Activated T-cell treated with anti-CD3 and anti-CD28 coated beads for 4 hours (primary cell): ENCODE measurements at places on chromosomes 13 and 19.
A peak's percentile ranks its signal among the peaks of the same experiment; 100 is the strongest.

DNA sequence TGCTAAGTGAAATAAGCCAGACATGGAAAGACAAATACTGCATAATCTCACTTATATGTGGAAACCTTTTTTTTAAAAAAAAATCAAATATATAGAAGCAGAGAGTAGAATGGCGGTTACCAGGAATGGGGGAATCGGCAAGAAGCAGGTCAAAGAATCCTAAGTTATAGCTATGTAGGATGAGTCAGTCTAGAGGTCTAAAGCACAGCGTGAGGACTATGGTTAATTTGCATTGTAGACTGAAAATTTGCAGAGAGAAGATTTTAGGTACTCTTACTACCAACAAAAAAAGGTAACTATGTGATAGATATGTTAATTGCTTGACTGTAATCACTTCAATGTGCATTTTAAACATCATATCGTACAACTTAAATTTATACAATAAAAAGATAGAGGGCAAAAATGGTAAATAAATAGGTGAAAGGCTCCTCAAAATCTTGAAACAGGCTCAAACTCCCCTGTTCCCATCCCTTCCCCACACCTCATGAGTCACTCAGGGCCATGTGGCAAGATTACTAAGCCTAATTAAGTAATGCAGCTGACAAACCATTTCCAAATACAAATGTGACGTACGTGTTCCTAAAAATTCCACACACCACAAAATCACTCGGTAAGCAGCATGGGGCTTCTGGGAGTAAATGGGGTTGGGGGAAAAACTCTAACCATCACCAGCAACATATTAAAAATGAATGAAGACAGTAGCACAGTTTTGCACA, 159.0 kb downstream of the USP12 start:
- no peak for DNase-seq

- peak; percentile 38 for DNase-seq
Measured at GRCh38 chr13:73765651-73766384, 368.4 kb downstream of the KLF12 start.

DNA sequence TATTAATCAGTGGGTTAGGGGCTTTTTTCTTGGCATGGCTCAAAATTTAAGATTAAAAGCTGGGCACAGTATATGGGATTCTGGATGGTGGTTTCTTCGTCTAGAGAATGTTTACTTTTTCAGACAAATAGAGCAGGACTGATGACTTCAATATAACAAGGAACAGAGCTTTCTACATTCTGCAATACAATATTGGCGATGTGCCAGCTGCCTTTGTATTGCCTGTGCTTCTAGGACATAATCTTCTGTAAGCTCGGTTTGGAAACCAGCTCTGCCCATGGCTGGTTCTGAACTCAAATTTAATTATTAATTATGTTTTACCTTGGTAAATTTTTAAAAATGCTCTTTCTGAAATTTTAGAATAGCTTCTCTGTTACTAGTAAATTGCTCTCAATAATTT, 139.1 kb upstream of the TRPC4 start:
- DNase-seq: no peak

- peak; percentile 55 for DNase-seq
Measured at GRCh38 chr19:13104360-13104847, 1.7 kb upstream of the LYL1 start.

- no peak for DNase-seq
Measured at GRCh38 chr19:16527971-16528521, 14.2 kb downstream of the CHERP start.

DNA sequence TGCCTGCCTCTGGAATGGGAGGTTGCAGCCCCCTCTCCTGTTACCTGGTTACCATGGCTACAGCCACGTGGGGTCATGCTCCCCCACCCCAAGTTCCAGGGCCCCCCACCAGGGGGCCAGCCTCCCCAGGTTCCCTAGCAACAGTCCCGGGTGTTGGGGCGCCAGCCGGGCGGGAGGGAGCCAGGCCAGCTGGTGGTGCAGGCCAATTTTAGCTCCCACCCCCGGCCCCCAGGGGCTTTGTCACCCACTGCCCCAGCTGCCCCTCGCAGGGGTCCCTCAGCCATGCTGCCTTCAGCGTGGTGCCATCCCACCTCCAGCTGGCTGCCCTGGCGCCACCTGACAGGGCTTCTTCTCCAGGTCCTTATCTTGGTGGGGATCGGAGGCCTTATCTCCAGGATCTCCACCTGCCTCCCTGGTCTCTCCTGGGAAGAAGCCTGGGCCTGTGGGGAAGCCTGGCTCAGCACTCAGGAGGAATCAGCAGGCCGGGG, 3.0 kb downstream of the MARK4 start:
- no peak for DNase-seq

DNA sequence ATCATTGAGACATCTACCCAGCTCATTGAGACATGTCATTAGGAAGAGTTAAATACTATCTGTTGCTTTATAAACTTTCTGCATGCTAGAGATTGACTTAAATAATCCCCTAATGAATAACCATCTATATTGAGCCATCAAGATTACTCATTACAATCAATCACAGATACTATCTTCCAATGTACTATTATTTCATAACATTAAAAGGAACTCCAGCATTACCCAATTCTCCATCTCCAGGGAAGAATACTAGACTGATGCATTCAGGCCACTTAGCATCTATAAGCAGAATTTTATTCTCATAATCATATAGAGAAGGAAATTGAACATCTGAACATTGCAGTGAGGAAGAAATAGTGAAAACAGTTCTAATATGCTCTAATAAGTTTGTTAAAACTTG, 8.0 kb downstream of the EPSTI1 start:
- DNase-seq: no peak

DNA sequence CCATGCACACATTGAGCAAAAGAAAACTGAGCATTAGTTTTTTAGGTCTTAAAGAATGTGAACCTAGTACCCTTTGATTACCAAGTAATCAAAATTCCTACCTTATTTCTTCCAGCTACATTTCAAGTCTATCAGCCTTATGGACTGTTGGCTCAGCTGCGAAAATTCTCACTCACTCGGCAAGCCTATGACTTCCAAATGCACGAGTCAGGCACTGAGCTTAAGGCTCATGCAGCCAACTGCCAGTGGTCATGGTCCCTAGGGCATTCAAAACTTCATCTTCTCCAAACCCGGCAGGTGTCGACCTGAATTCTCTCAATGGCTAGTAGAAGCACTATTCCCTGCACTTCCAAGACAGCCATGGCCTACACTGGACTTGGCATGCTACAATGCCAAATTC, 41.2 kb downstream of the RUBCNL start:
- no peak for DNase-seq

DNA sequence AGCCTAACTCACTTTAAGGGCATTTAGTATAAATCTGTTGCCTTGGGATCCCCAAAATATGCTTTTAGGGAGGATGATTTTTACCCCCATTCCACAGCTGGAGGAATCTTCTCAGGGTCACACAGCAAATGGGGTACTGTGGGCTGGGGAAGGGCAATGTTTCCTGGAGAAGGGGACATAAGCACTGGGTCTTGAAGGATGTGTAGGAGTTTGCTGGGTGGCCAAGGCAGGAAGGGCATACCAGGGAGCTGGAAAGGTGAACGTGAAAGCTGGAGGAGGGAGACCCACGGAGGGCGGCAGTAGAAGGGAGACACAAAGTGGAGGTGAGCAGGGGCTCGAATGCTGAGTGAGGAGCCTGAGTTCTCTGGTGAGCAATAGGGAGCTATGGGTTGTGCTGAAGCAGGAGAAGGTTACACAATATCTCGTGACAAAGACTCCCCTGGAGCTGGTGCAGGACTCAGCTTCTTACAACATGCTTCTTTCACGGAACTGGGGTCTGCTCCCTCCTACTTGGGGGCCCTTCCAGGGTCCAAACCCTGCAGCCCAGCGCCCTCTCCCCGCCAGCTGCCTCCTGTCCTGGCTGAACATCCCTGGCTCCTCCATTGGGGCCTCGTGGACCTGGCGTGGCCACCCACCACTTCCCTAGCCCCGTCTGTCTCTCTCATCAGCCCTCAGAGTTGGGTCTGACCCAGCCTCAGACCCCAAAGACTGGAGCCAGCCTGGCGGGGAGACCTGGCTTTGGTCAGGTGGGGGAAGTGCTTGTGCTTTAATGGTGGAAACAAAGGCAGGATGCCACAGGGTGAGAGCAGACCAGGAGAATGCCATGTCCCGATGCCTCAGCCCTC, 11.1 kb downstream of the CILP2 start:
- DNase-seq: no peak

GRCh38 chr13:99378985-99379733, 72.0 kb upstream of the GPR183 start:
- DNase-seq: no peak

GRCh38 chr13:109301726-109302125, 484.7 kb downstream of the IRS2 start:
- no peak for DNase-seq

DNA sequence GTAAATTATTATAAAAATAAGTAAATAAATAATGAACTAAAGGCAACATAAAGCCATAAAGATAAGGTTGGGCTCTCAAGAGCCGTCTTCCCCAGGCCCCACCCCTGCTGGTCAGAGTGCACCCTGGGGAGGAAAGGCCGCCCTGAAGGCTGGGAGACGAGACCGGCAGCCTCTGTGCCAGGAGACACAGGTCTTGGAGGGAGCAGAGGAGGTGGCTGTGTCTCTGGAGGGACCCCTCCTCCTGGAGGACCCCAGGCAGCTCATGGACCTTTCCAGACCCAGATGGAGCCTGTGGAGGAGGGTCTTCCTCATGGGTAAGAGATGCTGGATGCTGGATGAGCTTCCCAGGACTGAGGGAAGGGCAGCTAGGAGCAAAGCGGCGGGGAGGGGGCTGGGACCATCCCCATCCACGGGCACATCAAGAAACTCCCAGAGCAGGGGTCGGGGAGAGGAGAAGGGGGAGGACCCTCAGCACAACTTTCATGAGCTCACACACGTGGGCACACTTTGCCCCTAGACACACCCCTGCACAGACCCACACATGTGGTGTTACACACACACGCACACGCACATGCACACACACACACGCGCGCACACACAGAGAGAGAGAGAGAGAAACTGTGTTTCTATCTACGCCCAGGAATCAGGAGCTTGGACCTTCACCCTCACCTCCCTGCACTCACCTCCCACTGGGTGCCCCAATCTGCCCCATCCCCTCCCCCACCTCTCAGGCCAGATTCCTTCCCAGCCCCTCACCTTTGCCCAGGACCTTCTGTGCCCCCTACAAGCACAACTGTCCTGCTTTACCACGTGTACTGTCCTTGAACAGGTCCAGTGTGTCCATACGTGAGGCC, at the start of gene CEACAM18:
TSS of gene CEACAM18 (plus strand) at position 159 of the 854 bp plus-strand sequence.
- no peak for DNase-seq

GRCh38 chr19:38142176-38143035, 81.6 kb downstream of the DPF1 start:
- peak; percentile 25 for DNase-seq

DNA sequence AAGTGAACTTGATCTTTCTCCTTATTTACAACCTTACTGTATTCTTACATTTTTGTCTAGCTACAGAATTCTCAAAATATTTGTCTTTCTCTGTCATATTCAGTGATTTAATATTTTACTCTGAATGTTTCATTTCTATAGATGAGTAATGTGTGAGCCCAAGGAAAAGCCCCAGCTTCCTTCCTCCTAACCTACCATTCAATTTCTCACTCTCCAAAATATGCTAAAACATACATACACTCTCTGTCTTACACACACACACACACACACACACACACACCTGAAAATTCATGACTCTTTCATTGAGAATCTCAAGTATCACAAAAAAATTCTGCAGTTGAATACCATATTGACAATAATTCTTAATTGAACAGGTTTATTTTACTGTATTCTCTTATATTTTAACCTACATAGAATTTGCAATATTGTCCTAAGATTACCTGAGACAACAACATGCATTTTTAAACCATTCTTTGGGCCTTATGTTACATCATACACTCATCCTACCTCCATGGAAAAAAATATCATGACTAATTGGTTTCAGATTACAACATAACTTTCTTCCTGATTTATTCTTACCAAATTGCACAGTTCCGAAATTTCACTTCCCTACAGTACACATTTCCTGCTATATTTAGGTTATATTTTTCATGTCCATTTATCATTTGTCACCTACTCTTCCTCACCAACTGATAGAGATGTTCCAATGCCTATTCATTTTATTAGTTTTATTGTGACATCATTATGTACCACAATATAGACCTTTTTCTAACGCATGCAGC, 1965.6 kb upstream of the PCDH20 start:
- no peak for DNase-seq

GRCh38 chr13:84528408-84529070, 646.3 kb upstream of the SLITRK1 start:
- no peak for DNase-seq

DNA sequence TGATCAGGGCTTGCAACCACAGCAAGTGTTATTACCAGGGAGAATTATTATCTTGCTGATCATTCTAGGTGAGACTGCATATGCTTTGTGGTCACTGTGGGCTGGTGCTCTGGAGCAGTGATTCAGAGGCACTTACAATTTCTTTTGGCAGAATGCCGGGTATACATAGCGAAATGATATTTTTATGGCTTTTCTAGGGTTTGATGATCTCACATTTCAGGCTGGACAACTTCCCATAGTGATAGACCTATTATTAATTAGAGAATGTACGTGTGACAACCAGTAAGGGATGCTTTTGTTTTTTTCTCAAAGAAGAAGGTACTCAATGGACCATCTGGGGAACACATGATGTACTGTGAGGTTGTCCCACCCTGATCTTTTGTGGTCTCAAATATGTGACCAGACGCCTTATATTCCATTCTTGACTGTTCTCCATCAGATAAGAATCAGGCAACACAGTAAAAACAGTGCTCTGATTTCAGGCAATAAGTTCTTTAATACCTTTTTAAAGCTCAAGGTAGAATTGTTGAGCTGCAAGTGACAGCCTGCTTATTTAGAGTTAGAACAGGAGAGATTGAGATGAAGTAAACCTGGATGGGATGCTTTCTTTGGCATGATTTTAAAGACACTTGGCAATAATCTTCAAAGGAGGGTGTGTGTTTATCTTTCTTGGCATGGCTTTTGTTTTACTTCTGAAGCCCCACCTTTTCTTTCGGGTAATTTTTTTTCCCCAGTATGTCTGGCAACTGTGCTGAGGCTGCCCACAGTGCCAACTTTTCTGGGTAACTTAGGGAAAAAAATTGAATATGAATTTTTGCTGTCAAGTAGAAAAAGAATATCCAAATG, 27.4 kb upstream of the SCEL start:
- no peak for DNase-seq

GRCh38 chr19:4115818-4116385, 8.0 kb downstream of the MAP2K2 start:
- DNase-seq: no peak

DNA sequence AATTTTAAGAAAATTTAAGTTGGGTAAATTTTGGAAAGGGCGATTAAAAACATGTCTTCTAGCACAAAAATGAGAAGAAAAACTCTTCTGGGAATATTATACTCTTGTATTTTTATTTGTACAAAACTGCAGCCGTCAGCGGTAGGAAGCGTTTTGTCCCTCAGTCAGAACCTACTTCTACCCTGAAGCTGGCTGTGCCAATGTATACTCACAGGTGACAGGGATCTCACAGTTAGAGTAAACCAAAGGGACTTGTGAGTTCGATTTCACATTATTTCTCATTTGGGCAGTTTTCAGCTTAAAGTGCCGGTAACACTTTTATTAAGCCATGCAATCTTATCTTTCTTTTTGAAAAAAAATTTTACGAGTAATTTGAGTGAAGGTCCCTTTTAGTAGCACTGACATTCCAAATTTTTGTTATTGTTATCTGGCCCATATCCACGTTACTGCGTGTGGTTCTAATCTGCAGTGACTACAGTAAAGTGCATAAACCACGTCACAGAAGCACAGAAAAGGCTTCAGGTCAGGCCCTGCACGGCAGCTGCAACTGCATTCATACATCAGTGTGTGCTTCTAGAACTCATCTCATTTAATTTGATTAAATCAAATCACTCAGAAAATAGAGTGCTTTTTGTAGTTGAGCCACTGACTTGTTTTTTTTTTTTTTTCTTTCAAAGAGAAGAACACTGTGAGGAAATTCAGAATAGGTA, 387.3 kb downstream of the LIG4 start:
- no peak for DNase-seq

GRCh38 chr19:32091241-32091640, 254.2 kb upstream of the ZNF507 start:
- no peak for DNase-seq
